T-helper 1 cell (primary cell): ENCODE measurements at places on chromosomes 16 and 17.

- no peak for DNase-seq
Measured at GRCh38 chr17:59355702-59356325, 24.4 kb downstream of the YPEL2 start.

GRCh38 chr16:27679899-27680298 is 130.0 kb downstream of the KATNIP start:
- DNase-seq, result no peak

- no peak for DNase-seq
Measured at GRCh38 chr16:56941092-56941491, 9.2 kb downstream of the HERPUD1 start.

- no peak for DNase-seq
Measured at GRCh38 chr17:29483503-29483902, 83.3 kb downstream of the ABHD15 start.

DNA sequence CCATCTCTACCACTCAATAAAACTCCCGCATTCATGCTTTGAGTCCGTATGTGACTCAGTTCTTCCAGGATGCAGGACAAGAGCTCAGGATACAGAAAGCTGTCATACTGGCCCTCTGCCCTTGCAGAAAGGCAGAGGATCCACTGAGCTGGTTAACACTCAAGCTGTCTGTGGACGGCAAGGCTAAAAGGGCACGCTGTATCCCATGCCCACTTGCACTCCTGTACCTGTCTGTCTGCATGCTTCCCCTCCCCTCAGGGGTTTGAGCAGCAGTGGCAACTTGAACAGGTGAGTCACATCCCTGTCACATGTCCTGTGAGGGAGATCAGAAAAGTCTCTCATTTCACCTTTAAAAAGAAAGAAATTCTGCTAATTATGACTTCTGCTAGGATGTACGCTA is 293.8 kb downstream of the HS3ST3B1 start:
- no peak for DNase-seq

DNA sequence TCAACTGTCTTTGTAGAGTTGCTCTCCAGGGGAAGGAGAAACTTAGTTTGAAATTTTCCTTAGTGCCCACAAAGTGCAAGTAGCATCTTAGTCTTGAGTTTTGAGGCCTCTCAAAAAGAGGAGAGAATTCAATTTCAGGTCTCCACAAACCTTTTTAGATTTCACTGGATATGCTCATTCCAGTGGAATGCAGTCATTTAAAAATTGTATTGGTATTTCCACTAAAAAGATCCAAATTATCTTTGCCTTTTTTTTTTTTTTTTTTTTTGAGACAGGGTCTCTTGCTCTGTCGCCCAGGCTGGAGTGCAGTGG is 6.9 kb upstream of the FOXJ1 start:
- no peak for DNase-seq

GRCh38 chr17:8173056-8173870 is 2.9 kb downstream of the TMEM107 start:
- DNase-seq, result peak; percentile 74

DNA sequence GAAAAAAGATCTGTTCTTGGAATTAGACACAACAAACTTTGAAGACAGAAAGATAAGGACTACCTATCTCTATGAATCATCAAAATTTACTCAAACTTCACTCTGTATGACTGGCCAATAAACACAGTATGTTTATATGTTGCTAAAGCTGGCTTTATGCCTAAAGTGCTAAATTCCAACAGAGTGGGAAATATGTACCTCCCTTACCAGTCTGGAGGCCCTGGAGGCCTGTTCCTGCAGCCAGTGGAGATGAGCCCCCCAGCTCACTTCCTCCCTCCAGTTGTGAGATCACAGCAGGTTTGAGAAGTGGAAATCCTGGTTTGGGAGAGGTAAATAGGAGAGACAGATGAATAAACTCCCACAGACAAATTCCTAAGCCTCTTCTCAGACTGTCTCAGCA is 9.0 kb downstream of the ZNF23 start:
- DNase-seq, result no peak

DNA sequence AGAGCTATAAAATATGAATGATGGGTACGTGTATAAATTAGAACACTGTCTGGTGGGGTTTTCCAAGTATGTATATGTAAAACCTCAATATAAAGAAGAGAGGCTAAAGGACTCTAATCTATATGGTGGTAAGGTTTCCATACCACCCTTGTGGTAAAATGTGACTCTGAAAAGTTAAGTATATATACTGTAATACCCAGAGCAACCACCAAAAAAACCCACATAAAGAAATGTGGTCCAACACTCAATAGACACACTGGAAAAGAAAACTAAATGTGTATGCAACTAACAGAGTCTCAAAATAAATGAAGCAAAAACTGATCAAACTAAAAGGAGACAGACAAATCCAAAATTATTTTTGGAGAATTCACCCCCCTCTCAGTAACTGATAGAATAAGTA is 72.2 kb downstream of the XPO6 start:
- no peak for DNase-seq

- DNase-seq, result no peak
Measured at GRCh38 chr17:12961655-12962054, 56.2 kb downstream of the ELAC2 start.

DNA sequence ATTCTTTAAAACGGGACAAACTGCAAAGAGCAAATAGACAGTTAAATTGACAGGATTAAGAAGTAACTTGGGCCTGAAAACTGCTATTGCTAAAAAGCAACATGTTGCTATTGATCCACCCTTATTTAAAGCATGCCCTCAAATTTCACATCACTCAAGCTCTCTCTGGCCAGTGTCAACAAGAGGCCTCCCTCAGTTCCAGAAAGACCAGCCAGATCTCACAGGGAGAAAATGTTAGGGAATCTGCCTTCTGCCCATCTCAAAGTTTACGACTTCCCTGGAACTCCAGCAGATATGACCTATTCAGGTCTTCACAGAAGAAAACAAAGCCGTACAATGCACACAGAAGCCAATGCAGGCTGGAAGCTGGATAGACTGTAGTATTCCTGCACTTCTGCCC is 8.9 kb downstream of the CFAP20 start:
- DNase-seq, result no peak

- DNase-seq, result no peak
Measured at GRCh38 chr17:9016941-9017552, 4.3 kb upstream of the NTN1 start.

DNA sequence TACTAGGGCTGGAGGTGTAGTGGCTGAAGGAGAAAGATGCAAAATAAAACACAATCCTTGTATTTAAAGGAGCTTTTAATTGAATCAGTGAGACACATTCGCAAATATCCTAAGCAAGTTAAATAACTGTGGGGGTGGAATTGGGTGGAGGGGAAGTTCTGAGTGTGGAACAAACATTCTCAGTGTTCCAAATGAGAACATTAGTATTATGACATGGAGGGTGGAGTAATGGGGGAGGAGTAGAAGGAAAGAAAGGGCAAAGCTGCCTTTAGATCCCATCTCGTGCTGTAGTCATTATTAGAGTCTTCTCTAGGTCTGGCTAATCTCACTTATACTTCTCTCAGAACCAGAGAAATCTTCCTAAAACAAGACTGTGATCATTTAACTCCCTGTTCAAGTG is 169.7 kb downstream of the ANKFN1 start:
- DNase-seq, result no peak

DNA sequence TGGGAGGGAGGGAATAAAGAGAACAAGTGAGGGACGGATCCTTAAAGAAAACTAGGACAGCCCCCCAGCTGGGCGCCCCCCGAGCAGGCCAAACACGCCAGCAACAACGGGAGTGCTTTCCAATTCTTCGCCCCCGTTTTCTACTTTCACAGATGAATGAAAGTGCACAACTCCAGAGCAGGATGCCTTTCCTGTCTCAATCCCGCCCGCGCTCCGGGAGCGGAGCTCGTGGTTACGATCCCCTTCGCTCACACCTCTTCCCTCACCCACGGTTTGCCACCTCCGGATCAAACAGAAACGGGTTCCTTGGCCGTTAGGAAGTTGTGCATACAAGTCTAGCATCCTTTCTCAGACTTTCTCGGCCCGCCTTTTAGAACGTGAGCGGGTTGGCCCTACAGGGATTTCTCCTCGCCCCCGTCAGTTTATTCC is 680 bp downstream of the SKA2 start:
- DNase-seq, result no peak

GRCh38 chr16:48137822-48138221 is 18.0 kb downstream of the ABCC12 start:
- no peak for DNase-seq

- no peak for DNase-seq
Measured at GRCh38 chr16:80079072-80079471, 461.7 kb upstream of the DYNLRB2 start.

- DNase-seq, result no peak
Measured at GRCh38 chr17:79388556-79389295, 222.1 kb downstream of the RBFOX3 start.

DNA sequence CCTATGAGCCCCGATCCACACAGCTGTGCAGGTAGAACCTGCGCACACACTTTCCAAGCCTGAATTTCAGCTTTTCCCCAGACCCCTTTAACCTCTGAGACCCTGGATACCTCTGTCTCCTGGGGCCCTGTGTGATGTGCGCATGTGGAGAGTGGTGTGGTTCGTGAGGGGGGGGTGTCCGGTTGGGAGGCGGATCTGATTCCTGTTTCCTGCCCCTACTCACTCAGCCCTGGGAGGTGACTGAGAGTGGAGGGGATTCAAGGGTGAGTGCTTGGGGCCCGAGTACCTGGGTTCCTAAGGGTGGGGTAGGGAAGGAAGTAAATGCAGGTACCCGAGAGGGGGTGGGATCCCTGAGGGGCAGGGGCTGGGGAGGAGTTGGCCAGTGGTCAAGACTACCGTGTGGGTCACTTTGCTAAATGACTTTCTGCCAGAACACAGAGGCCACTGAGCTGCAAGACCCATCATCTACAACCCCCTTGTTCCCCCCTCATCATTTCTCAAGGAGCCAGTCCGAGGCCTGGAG is 621 bp downstream of the ARHGEF15 start:
- DNase-seq, result no peak

DNA sequence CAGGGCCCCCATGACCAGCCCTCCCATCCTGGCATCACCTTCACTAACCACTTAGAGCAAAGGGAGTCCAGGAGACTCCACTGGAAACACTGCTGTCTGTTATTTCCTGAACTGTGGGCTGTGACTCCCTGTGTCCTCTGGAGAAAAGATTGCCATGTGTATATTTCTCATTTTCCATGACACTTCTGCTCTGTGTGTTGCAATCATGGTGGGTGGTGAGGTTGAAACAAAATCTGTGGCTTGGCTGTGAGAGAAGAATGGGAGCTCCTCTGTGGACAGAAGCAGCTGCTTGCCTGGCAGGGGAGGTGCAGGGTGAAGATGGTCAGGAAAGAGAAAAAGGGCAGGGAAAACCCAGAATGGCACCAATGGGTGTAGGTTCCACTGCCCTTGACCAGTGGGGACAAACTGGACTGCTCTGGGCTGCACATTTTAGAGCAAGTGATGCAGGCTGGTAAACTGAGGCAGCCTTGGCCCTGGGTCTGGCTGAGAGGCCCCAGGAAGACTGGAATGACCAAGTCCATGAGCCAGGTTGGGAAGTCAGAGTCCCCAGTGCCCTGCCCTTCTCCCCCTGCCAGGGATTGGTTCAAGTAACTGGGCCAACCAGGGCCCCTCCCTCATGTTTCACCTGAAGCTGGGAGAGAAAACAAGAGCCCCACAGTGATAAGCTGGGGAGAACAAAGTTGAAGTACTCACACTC is 314.3 kb downstream of the C16orf95 start:
- no peak for DNase-seq

- DNase-seq, result peak; percentile 1
Measured at GRCh38 chr16:5854027-5854426, 756.4 kb upstream of the EEF2KMT start.

GRCh38 chr17:77874303-77875050 is 84.0 kb upstream of the TNRC6C start:
- DNase-seq, result no peak

- no peak for DNase-seq
Measured at GRCh38 chr16:57562669-57563486, 20.4 kb downstream of the ADGRG5 start.

GRCh38 chr17:28357061-28357900 is at the start of gene POLDIP2:
Gene POLDIP2, minus strand, starts transcription at chr17:28357527. Its CDS starts 79 bp downstream, at chr17:28357448.
- peak; percentile 92 for DNase-seq

- DNase-seq, result peak; percentile 65
Measured at GRCh38 chr16:27169511-27170071, 33.7 kb upstream of the KDM8 start.
